ENCODE measurements at places on chromosomes 7 and 10.
A peak's percentile ranks its signal among the peaks of the same experiment; 100 is the strongest.

GRCh38 chr7:130071701-130072622 is 1.6 kb downstream of the KLHDC10 start:
- DNase-seq: peak; percentile 31

- no peak for DNase-seq
These were observed 43.8 kb downstream of the LRRC18 start for GRCh38 chr10:48895803-48896195.

DNA sequence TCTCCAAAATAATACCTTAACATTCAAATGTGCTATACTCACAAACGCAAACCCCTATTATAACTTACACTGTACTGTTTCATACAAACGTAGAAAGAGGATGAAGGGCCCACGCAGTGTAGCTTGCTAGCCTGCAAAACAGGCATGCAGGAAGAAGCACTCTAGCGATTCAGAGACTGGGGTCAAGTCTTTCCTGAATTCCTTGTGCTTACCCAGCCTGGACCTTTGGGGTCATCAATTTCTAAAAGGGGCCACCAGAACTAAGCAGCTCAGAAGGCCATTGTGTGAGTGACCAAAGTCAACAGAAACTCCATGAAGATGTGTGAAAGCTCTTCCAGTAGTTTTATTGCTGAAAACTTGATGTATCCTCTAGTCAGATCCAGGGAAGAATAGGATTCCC is 111.9 kb downstream of the SVIL start:
- no peak for DNase-seq

DNA sequence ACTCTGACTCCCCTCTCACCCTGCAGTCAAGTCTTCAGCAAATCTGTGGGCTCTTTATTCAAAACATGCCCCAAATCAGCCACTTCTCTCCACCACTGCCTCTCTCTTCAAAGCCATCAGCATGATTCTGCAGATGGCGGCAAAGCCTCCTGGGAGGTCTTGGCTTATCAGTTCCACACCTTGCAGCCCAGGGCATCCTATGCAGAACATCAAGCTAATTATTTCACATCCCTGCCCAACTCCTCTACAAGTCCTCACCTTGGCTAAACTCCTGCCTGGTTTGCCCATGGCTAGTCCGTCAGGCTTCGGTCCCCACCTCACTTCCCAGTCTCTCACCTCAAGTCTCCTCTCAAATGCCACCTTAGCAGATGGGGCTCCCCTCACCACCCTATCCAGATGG is 70.2 kb downstream of the PIP4K2A start:
- no peak for DNase-seq

DNA sequence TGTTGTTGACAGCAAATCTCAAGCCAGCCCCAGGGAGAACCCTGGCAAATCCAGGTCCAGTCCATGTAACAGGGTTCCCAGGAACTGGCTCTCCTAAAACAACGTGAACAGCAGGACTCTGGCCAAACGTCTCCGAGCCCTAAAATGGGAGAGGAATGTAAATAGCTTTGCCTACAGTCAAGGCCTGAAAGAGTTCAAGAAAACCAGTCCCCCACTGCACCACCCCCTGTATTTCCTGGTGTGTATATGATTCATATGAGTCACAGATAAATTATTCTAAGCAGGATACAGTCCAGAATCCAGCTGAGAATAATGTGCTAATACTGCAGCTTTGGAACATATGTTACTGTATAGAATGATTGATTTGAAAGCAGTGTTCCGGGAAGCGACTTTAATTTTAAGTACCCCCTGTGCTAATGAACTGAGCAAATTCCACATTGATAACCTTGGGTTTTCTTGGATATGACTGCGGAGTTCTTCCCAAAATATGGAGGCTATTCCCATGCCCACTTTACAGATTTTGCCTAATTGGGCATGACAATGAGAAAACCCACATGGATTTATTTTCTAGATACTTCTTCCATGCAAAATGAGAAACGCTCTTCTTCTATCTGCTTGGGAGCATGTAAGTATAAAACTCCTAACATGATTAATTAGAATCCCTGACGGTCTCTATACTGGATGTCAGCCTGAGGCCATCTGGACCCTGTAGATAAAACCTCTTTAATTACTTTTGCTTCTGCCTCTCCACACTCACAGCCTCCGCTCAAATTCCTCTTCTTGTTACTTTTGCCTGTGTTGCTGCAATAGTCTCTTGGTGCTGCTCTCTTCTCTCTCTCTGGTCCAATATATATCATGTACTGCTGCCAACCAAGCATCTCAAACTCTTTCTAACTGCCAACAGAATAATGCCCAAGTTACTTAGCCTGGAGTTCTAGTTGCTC is 50.2 kb downstream of the LAMB4 start:
- no peak for DNase-seq

Data from T-helper 9 cell (primary cell).